ENCODE measurements at places on chromosomes 7 and 10. TPM values are rescaled to one million over a fixed set of nuclear protein-coding genes. Genes with fewer than 3 reads are reported as not detected.

- H3K4me1 ChIP-seq = no peaks in the 10 kb centered on the region
- H3K4me3 ChIP-seq = no peak overlapping the region
- DNase-seq = no peak
- H3K36me3 ChIP-seq = no peaks in the 10 kb centered on the region
Measured at GRCh38 chr10:106799776-106800175, 364.7 kb downstream of the SORCS1 start.

DNA sequence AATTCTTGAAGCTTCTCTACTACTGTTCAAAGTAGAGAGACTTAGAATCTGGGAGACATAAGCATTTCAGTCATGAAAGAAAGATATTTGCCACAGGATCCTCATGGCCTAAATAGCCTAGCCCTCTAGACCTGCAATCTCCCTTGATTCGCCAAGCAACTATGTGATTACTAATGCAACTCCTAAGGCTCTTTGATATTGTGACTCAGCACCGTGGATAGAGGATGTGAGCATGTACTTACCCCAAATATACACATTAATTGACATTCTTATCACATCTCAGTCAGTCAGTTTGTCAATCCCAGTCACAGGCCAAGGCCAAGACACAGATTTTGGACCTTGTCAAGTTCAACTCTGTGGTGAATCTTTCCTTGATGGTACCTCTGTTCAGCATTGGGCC lies 42.6 kb downstream of the GPR37 start:
- no peak overlapping the region for H3K4me3 ChIP-seq
- no peak overlapping the region for H3K27ac ChIP-seq
- H3K4me1 ChIP-seq = no peaks in the 10 kb centered on the region
- no peaks in the 10 kb centered on the region for H3K36me3 ChIP-seq
- H3K27me3 ChIP-seq = no peaks in the 10 kb centered on the region

DNA sequence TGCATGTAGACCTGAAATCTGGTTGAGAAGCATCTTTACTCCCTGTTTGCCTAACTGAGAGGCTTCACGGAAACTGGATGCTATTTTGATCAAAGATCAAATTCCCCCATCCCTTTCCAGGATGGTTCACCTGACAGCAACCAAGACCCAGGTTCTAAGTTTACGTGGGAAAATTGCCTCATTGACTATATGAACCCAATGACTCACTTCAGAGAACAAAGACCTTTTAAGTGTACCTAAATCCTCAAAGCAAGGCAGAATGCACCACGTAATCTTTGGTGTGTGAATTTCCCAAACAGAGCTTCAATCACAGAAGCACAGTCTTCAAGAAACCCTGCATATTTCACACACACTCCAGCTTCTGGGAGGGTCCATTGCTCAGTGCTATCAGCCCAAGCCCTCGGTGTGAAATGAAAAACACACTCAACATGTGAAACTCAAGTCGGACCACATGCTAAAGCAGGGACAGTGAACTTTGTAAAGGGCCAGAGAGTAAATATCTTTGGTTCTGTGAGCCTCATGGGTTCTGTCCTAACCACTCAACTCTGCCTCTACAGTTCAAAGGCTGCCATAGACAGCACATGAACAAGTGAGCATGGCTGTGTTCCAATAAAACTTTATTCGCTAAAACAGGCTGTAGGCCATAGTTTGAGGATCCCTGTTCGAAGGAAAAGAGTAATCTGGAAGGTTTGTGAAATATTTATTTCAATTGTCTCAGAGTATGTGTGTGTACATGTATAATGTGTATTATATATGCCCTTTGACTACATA lies 275.6 kb upstream of the FOXK1 start:
- H3K4me3 ChIP-seq = no peak overlapping the region
- H3K36me3 ChIP-seq = no peaks in the 10 kb centered on the region
- H3K27me3 ChIP-seq = no peaks in the 10 kb centered on the region
- H3K27ac ChIP-seq = no peak overlapping the region

DNA sequence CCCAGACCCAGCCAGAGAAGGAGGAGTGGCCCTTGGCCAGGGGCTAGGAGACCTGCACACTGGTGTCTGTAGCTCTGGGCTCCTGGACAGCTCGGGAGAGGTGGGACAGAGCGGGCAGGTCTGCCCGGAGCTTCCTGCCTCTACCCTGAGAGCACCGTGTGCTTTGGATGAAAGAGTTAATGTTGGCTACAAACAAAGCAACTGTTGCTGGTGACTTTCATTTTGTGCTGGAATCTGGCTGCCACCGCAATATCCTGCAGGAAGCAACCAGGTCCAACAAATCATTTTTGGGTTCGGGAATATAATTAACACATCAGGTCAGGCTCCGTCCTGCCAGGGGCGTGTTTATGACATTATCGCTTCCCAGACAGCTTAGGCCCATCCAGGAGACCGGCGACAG lies 441.8 kb upstream of the MKI67 start:
- no peaks in the 10 kb centered on the region for H3K4me1 ChIP-seq
- no peak for DNase-seq
- H3K27ac ChIP-seq = no peak overlapping the region
- H3K27me3 ChIP-seq = no peaks in the 10 kb centered on the region

DNA sequence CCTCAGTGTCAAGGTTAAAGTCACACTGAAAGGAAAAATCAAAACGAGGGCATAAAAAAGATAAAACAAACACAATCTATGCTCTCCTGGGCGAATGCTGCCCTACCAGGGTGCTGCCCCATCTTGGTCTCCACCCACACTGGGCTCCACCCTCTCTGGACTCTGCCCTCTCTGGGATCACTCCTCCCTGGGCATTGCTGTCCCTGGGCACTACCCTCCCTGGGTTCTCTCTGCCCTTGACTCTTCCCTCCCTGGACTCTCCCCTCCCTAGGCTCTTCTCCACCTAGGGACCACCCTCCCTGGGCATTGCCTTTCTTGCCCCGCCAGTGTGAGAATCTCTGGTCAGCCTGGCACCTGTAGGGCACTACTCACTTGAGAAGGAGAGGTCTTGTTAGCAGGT lies 8.6 kb downstream of the GDF2 start:
- H3K4me3 ChIP-seq = no peak overlapping the region
- DNase-seq = no peak
- no peak overlapping the region for H3K27ac ChIP-seq
- no peaks in the 10 kb centered on the region for H3K36me3 ChIP-seq

- no peaks in the 10 kb centered on the region for H3K27me3 ChIP-seq
- DNase-seq = no peak
- peaks cover 23% of the 10 kb centered on the region for H3K4me1 ChIP-seq
- H3K27ac ChIP-seq = no peak overlapping the region
Measured at GRCh38 chr10:12019283-12019971, 23.2 kb downstream of the UPF2 start.

- peaks cover 5% of the 10 kb centered on the region for H3K4me1 ChIP-seq
- H3K27ac ChIP-seq = no peak overlapping the region
Measured at GRCh38 chr7:140326116-140326928, 72.0 kb downstream of the SLC37A3 start.

- no peaks in the 10 kb centered on the region for H3K27me3 ChIP-seq
- H3K27ac ChIP-seq = no peak overlapping the region
- H3K4me3 ChIP-seq = no peak overlapping the region
- DNase-seq = no peak
Measured at GRCh38 chr7:132061937-132062336, 505.5 kb upstream of the PODXL start.

GRCh38 chr7:47404010-47404409 lies 177.9 kb downstream of the TNS3 start:
- peaks cover 29% of the 10 kb centered on the region for H3K36me3 ChIP-seq
- no peaks in the 10 kb centered on the region for H3K27me3 ChIP-seq
- no peak for DNase-seq
- no peaks in the 10 kb centered on the region for H3K4me1 ChIP-seq
- no peak overlapping the region for H3K4me3 ChIP-seq

- no peaks in the 10 kb centered on the region for H3K4me1 ChIP-seq
- no peaks in the 10 kb centered on the region for H3K36me3 ChIP-seq
- H3K27me3 ChIP-seq = peaks cover 15% of the 10 kb centered on the region
Measured at GRCh38 chr7:295155-296154, 5.5 kb downstream of the FOXL3 start.

DNA sequence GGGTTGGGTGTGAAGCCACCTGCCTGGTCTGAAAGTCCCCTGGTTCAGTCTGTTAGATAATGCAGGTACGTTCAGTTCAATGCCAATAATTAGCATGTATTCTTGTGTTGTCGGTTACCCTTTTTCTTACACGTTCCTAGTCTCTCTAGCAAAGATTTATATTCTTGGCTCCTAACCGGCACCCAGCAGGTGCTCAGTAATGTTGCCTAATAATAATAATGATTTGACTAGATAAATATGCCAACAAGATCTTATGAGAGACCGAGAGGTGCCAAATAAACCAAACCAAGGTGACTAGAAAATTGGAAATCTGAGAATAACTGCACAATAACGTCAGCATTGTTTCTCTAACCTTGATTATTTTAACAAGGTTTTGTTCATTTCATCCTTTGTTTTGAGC lies 1.1 kb upstream of the SMIM30 start:
- peaks cover 11% of the 10 kb centered on the region for H3K4me1 ChIP-seq
- no peak overlapping the region for H3K27ac ChIP-seq
- H3K27me3 ChIP-seq = no peaks in the 10 kb centered on the region

- no peaks in the 10 kb centered on the region for H3K4me1 ChIP-seq
- no peak for DNase-seq
- H3K27ac ChIP-seq = no peak overlapping the region
- no peaks in the 10 kb centered on the region for H3K36me3 ChIP-seq
Measured at GRCh38 chr10:94107191-94107590, 113.5 kb downstream of the PLCE1 start.

The CASP7 gene
- polyA plus RNA-seq = 5.7 TPM

The CFAP46 gene
- 0.35 TPM for polyA plus RNA-seq

The HNRNPH3 gene
- 23.6 TPM for polyA plus RNA-seq

The WASHC2A gene
- polyA plus RNA-seq = 20.6 TPM

The CCDC172 gene
- not detected for polyA plus RNA-seq

Data from B cell (primary cell).